ENCODE measurements at places on chromosomes 3 and 15. TPM values are rescaled to one million over a fixed set of nuclear protein-coding genes. Genes with fewer than 3 reads are reported as not detected.

DNA sequence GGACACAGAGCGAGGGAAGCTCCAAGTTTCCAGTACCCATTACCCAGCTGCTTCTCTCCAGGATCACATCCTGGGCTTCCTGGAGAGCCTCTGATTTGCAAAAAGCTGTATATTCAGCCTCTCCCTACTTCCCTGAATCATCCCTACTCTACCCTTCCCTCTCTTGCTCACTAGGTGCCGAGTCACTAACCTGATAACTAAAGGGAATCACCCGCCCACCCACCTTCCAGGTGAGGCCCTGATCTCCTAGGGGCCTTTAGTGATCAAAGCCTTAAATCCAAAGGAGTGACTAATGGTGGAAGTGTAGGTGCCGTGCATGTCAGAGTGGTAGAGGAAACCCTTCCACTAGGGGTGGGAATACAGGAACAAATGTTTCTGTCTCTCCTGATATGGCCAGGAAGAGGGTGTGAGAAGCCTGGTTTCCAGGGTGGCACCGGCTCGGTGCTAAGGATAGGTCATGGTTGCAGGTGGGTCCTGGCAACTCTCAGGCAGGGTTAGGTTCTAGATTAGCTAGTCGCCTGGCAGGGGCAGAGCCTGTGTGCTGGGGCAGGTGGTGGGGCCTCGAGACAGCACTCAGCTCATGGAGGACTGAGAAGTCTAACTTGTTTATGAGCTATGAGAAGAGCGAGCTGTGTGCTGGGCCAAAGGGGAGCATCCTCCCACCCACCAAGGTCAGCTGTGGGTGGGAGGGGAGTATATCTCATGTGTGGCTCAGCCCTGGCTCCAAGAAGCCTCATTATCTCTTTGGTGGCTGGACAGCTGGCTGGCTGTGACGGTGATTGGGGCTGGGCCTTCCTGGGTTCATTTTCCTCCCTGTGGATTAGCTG, 10.1 kb downstream of the SEMA7A start:
- H3K27ac ChIP-seq = no peak overlapping the region
- H3K36me3 ChIP-seq = no peaks in the 10 kb centered on the region
- H3K4me3 ChIP-seq = no peak overlapping the region
- H3K4me1 ChIP-seq = peaks cover 25% of the 10 kb centered on the region
- no peaks in the 10 kb centered on the region for H3K27me3 ChIP-seq

- DNase-seq = no peak
- H3K36me3 ChIP-seq = no peaks in the 10 kb centered on the region
- H3K4me1 ChIP-seq = peaks cover 13% of the 10 kb centered on the region
- no peak overlapping the region for H3K4me3 ChIP-seq
- H3K27ac ChIP-seq = no peak overlapping the region
Observed at GRCh38 chr3:84108442-84108971, 850.3 kb upstream of the CADM2 start.

DNA sequence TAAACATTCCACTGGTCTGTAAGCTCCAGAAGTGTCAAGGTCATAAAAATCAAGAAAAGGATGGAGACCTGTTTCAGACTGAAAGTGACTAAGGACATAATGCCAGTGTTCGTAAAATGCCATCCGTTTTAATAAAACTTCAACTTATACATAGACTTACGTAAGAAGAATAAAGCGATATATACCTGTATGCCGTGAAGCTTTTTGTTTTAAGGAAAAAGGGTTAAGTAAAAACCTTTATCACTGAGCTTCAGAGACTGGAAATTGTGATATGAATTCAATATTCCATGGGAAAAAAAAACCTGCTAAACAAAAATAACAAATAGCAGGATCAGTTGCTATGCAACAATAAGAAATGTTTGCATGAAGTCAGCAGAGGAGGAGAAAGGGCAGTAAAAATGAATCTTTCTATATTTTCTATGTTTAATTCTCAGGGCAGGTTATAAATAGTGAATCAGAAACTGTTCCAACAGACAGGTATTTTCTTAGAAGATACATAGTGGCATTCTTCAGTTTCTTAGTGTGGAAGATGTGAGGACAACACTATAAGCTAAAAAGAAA, 42.5 kb downstream of the CHSY1 start:
- H3K27me3 ChIP-seq = no peaks in the 10 kb centered on the region
- H3K27ac ChIP-seq = peak overlapping the region; percentile 75
- no peak overlapping the region for H3K4me3 ChIP-seq
- H3K4me1 ChIP-seq = peaks cover 52% of the 10 kb centered on the region
- DNase-seq = no peak

The LEKR1 gene
- 1.0 TPM for total RNA-seq

The SLC24A1 gene
- 14.8 TPM for total RNA-seq

- H3K4me1 ChIP-seq = peaks cover 30% of the 10 kb centered on the region
- no peaks in the 10 kb centered on the region for H3K36me3 ChIP-seq
- peaks cover 31% of the 10 kb centered on the region for H3K27me3 ChIP-seq
- no peak overlapping the region for H3K4me3 ChIP-seq
- DNase-seq = no peak
Observed at GRCh38 chr3:50519471-50520089, 16.1 kb upstream of the CACNA2D2 start.

DNA sequence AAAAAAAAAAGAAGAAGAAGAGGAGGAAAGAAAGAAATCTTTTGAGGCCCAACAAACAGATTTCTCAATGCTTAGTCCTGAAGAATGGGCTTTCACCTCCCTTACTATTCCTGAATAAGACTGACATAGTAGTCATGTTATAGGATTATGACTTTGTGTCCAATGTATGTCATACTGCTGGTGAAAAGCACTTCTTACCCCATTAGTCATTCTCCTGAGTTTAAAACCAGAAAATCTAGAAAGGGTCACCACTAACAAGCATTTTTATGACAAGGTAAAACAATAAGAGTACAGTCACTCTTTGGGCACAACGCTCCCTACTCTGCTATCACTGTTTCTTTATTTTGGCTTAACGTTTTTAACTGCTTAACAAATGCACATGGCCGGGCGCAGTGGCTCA, 88.2 kb downstream of the IGSF11 start:
- H3K27ac ChIP-seq = no peak overlapping the region
- no peak for DNase-seq
- no peak overlapping the region for H3K4me3 ChIP-seq
- no peaks in the 10 kb centered on the region for H3K36me3 ChIP-seq
